ENCODE measurements at places on chromosomes 3 and 15.

GRCh38 chr3:174398761-174399160 is 460.4 kb upstream of the NAALADL2 start:
- no peak for DNase-seq

GRCh38 chr3:44761101-44761423 is 357 bp downstream of the KIAA1143 start:
- no peak for DNase-seq

GRCh38 chr15:77032052-77032646 is 37.2 kb downstream of the PSTPIP1 start:
- DNase-seq = no peak

- no peak for DNase-seq
These were observed at the start of gene SLC22A13 for GRCh38 chr3:38265604-38266307. TSS of gene SLC22A13 (plus strand) at chr3:38265812. CDS start at chr3:38265861, 49 bp downstream.

DNA sequence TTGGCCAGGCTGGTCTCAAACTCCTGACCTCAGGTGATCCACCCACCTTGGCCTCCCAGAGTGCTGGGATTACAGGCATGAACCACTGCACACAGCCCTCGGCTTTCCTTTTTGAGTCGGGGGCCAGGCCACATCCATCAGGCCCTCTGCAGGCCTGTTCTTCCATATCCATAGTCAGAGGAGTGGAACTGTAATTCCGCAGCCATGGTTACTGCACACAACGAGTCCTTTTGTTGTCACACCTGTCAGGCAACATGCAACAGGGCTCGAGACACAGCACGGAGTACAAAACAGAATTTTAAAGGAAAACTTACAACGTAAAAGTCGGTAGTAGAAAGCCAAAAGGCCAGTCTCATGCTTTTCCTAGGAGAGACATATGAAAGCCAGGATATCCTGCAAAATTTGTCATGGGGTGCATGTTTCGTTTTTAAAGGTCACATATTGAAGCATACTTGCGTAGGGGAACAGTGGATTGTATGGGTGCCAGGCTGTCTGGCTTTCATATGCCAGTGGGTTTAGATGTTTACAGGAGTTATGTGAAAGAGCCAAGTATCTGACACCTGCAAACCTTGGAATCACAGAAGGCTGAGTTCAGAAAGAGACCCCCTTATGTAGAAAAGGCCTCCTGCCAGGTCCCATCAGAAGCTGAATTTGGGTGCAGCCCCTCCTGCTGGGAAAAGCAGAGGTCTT is 63.2 kb upstream of the LPP start:
- DNase-seq = no peak

GRCh38 chr15:91795235-91795634 is 58.3 kb upstream of the SLCO3A1 start:
- no peak for DNase-seq

- DNase-seq = no peak
These were observed 186.8 kb downstream of the THSD4 start for GRCh38 chr15:71301958-71302621.

DNA sequence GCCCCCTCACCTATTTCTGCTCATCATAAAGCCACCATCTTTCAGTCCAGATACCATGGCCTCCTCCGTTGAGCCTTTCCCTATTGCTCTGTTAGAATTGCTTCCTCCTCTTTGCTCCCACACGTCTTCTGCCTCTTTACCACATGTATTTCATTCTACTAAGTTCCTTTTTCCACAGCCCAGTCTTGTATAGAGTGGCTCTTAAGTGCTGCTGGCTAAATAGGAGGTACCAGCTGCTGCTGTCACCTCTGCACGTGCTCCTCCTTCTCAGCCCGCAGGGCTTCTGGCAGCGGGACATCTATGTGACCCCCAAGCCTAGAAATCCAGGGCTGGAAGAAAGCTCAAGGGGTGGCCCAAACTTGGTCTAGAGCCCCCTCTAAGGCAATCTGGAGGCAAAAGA is 38.8 kb upstream of the PLXND1 start:
- DNase-seq = no peak

- peak; percentile 13 for DNase-seq
These were observed 219.9 kb downstream of the TCF12 start for GRCh38 chr15:57138349-57138788.

DNA sequence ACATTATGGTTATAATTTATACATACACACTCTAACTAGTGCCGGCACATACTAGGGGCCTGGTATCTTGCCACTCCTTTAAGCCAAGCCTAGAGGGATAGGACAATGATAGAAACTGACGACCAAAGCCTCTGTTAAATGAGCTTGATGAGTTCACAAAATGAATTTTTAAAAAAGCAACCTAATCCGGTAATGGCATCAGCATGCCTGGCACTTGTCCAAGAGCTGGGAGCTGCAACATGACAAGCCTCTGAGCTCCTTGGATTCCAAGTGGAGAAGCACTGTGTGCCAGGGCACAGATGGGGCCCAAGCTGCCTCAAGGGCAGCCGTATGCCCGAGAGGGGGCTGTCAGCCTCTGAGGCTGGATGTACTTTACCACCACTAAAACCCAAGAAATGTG is 9.7 kb downstream of the ETV5 start:
- peak; percentile 11 for DNase-seq

- no peak for DNase-seq
These were observed 1.8 kb upstream of the PLA2G4B start for GRCh38 chr15:41836713-41837454.

- no peak for DNase-seq
These were observed 90.4 kb downstream of the FOXP1 start for GRCh38 chr3:71492974-71493771.

- no peak for DNase-seq
These were observed 45.1 kb upstream of the C15orf39 start for GRCh38 chr15:75156326-75157215.

GRCh38 chr15:80982205-80982604 is 7.4 kb downstream of the MESD start:
- no peak for DNase-seq

DNA sequence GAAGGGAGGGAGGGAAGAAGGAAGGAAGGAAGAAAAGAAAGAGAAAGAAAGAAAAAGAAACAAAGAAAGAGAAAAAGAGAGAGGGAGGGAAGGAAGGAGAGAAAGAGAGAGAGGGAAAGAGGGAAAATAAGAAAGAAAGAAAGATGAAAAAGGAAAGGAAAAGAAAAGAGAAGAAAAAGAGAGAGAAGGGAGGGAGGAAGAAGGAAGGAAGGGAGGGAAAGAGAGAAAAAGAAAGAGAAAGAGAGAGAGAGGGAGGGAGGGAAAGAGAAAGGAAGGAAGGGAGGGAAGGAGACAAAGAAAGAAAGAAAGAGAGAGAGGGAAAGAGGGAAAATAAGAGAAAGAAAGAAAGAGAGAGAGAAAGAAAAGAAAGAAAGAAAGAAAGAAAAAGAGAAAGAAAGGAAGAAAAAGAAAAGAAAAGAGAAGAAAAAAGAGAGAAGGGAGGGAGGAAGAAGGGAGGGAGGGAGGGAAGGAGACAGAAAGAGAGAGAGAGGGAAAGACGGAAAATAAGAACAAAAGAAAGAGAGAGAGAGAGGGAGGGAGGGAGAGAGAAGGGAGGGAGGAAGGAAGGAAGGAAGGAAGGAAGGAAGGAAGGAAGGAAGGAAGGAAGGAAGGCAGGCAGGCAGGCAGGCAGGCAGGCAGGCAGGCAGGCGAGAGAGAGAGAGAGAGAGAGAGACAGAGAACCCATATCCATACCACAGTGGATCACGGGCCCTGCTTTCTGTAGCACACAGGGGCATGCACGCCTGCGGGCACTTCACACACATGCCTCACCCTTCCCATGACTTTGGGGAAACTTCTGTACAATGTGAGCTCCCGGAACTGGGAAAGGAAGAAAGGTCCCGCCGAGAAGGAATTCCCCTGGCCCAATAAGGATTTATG is 52.5 kb downstream of the ADCY5 start:
- no peak for DNase-seq

DNA sequence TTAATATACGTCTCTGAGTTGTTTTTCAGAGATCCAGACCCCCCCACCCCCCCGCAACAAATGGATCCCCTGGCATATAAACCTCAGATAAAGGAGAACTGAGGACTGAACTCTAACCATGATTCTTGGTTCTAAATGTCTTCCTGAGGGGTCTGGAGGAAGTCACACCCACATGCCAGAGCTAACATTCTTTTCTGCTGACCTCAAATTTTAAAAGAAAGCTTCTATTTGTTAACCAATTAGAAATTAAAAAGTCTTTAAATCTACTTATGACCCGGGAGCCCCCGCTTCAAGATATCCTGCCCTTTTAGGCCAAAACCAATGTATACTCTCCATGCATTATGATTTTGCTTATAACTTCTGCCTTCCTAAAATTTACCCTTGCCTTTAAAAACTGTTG is 188.3 kb downstream of the ECT2 start:
- DNase-seq = no peak

DNA sequence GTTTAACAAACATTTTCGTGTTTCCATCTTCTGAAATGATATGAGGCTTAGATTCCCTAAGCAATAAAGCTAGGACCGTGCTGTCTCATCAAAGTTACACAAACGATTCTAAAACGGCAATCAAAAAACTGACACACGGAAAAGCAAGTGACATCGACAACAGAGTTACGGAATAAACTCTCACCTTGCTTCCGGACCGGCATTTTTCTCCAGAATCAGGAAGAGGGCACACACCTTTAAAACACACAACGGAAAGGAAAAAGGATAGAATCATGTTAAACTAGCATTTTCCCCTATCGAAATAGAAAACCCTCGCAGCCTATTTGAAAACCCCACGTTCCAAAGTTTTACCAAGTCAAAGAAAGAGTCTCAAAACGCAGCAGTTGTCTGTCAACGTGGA is 1.4 kb downstream of the DLG1 start:
- peak; percentile 35 for DNase-seq

GRCh38 chr3:122355612-122356011 is 27.4 kb downstream of the MIX23 start:
- no peak for DNase-seq

DNA sequence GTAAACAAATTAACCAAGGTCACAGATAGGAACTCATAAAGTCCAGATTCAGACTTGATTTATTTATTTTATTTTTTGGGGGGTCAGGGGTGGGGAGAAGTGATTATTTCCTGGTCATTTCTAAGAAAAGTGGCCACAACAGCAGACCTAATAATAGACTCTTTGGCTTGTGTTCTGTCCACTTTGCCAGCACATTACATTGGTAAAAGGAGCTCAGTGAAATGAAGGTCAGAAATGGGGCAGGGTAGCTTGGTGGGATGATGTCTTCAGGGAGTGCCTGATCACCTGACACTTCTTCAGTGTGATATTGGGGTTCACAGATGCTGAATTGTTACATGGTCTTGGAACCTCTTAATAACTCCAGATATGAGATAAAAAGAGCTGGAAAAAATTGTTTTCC is 10.1 kb downstream of the VPS8 start:
- DNase-seq = no peak

DNA sequence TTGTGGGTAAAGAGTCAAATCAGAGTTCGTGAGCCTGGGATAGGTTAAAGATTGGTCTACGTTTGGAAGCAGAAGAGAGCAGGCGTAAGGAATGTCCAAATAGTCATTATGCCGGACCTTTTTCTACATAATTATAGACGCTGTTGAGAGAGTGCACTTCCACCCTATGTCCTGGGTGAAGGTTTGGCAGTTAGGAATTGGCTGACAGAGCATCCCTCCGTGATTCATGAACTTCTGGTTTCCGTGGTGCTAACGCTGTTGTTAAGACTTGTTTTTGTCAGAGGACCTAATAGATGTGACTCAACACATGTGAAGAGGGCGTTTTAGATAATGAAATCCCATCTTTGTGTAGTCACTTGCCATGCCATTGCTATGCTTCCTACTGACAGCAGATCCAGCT is 1.1 kb downstream of the EAF1 start:
- DNase-seq = peak; percentile 38

GRCh38 chr3:12658593-12659058 is 5.3 kb downstream of the RAF1 start:
- no peak for DNase-seq

GRCh38 chr15:26889298-26889898 is 22.5 kb downstream of the GABRA5 start:
- peak; percentile 56 for DNase-seq

GRCh38 chr3:64460877-64461276 is 226.9 kb downstream of the ADAMTS9 start:
- DNase-seq = no peak

- no peak for DNase-seq
These were observed 5.9 kb downstream of the ATOSA start for GRCh38 chr15:52673312-52673711.

DNA sequence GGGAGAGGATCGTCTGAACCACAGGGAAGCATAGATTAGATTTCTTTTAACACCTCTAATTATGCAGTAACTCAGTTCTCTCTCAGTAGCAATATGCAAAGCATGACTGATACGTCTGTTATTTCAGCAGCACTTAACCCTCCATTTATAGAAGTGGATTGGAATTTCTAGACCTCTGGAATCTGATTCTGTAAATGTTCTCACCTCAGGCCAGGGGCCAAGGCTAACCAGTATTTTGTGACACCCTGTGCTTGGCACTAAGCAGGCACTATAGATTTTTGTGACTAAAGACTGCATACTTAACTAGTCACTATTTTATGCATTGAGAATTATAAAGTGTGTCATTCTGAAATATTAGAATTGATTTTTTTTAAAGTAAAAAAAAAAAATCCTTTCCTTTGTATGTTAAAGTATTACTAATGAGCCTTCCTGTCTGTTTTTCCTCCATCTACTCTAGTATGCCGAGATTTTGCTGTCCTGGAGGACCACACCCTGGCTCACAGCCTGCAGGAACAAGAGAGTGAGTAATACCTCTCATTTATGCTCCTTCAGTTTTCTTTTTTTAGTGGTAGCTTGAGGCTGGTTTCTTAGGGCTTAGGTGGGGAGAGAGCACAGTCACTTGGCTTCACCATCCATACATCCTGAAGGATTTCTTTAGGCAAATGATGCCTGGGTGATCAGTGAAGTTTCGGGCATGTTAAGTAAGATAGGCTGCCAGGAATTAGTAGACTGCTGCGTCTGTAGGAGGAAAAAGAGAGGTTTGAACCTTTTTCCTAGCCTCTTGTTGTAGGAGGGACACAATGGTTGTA is 26.5 kb upstream of the UTS2B start:
- DNase-seq = no peak

- DNase-seq = no peak
These were observed 53.0 kb upstream of the SNRPA1 start for GRCh38 chr15:101348015-101348414.

DNA sequence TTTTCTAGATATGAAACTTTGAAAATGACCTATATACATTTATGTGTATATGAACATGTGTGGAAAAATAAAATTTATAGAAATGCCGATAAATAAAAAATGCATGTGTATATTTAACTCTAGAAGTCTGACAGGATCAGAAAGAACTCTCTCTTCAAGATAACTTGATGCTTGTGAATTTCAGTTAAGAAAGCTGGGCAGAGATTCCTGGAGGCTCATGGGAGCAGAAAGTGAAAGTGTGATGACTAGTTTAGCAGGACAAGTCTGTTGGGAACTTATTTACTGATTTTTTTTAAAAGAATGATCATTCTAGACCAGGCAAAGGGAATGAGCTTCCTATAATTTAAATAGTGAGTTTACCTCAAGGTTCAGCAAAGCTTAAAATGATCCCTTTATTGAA is 81.5 kb upstream of the KCNAB1 start:
- DNase-seq = no peak

- DNase-seq = no peak
These were observed at the start of gene DNAH12 for GRCh38 chr3:57544181-57545125. TSS of gene DNAH12 (minus strand) at chr3:57544344. CDS start at chr3:57542870, 1,474 bp downstream.

All from hematopoietic multipotent progenitor cell treated with erythropoietin and hydrocortisone succinate and interleukin-3 and kit ligand, for 15 days (in vitro differentiated cells).